Pancreas (tissue), 10 donors: ENCODE measurements at places on chromosomes 16 and 17.

GRCh38 chr16:82955741-82956348, 329.1 kb downstream of the CDH13 start:
- H3K36me3 ChIP-seq = no peaks in the 10 kb centered on the region
- H3K4me3 ChIP-seq = no peak overlapping the region
- H3K27me3 ChIP-seq = no peaks in the 10 kb centered on the region
- no peak for DNase-seq
- H3K27ac ChIP-seq = no peak overlapping the region

- H3K36me3 ChIP-seq = peaks cover 10% of the 10 kb centered on the region
- no peaks in the 10 kb centered on the region for H3K27me3 ChIP-seq
- H3K4me1 ChIP-seq = no peaks in the 10 kb centered on the region
- no peak for DNase-seq
- no peak overlapping the region for H3K4me3 ChIP-seq
- H3K27ac ChIP-seq = no peak overlapping the region
Measured at GRCh38 chr16:81657224-81657623, 121.9 kb upstream of the PLCG2 start.

DNA sequence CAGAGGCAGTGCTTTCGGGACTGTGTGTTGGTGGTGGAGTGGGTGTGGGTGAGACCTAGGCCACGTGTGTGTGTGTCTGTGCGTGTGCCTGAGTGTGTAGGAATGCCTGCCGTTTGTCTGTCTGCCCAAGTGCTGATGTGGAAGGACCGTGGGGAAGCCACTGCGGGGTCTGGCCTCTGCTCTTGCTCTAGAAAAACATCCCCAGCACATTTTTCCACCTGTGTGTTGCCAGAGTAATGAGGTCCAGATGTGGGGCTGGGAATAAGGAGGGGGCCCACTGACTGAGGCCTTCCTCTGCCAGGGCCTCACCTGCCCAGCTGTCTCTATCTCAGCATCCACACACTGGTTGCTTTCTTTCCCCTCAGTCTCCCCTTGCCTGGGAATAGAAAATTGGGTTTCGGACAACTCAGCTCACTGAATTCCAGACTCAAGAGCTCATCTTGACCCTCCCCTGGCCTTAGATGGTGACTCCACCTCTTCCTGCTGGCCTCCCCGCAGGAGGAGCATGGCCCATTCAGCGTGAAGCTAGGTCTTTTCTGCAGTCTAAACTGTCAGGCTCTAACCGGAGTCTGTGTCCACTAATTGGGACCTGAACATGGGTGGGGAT, 7.6 kb downstream of the SGCA start:
- H3K4me1 ChIP-seq = peaks cover 12% of the 10 kb centered on the region
- peak overlapping the region; percentile 22 for H3K27ac ChIP-seq
- no peak for DNase-seq
- H3K4me3 ChIP-seq = no peak overlapping the region
- H3K36me3 ChIP-seq = no peaks in the 10 kb centered on the region

GRCh38 chr17:81551458-81552243, 502 bp downstream of the FAAP100 start:
- peak; percentile 55 for DNase-seq
- peak overlapping the region; percentile 36 for H3K27ac ChIP-seq
- H3K27me3 ChIP-seq = no peaks in the 10 kb centered on the region

GRCh38 chr16:57475711-57476339, 10.5 kb downstream of the DOK4 start:
- H3K4me1 ChIP-seq = peaks cover 15% of the 10 kb centered on the region
- no peak for DNase-seq
- H3K36me3 ChIP-seq = no peaks in the 10 kb centered on the region
- no peak overlapping the region for H3K27ac ChIP-seq
- no peak overlapping the region for H3K4me3 ChIP-seq

DNA sequence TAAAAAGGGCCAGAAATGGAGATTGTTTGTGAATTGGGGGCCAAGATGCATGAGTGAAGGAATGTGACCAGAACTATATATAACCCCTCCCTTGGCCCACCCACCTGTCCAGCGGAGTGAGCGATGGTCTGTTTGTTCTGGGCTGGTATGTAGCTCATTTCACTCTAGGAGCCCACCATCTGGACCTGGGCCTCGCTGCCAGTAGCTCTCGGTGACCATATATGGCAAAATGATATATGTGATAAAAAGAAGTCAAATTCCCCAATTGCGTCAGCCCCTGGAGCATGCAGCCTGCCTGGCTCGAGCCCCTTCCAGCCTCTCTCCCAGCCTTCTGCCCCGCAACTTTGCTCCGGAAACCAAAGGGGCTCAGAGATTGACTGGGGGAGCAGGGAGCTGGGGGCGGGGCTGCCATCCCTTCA, 47.3 kb downstream of the CCDC42 start:
- no peaks in the 10 kb centered on the region for H3K4me1 ChIP-seq
- no peak for DNase-seq
- H3K27me3 ChIP-seq = no peaks in the 10 kb centered on the region
- no peaks in the 10 kb centered on the region for H3K36me3 ChIP-seq
- H3K27ac ChIP-seq = no peak overlapping the region
- no peak overlapping the region for H3K4me3 ChIP-seq

DNA sequence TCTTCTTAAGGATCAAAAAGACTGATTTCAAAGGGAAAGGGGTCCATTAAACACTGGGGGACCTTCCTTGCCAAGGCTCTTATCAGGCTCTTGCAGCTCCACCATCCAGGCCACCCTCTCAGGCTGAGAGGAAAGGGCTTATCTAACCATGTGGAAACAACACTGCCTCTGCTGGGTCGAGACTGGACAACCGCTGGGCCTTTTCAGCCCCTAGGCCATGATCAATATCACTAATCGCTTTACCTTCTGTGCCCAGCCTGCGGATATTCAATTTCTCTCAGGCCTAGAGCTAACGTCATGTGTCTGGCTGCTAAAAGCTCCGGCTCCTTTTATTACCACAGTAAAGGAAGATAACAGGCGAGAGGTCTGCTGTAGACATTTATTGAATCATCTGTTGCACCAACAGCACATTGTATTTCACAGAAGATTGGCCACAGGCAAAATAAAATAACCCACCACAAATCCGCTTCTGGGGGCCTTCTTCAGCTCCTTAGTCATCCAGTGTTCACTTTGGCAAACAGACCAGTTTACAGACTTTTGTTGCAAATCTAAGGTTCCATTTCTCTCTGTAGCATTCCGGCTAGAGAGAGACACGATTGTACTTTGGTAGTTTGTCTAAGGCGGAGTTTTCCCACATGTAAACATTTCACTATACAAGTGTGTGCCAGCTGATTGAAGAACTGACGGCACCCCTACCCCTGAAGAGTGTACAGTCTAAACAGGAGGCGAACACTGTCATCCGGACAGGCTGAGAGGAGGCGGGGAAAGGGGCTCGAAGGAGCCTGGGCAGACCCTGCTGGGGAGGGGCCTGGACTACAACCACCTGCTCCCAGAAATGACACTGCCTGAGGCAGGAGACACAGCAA, 13.9 kb downstream of the CYB561 start:
- peaks cover 51% of the 10 kb centered on the region for H3K4me1 ChIP-seq
- no peaks in the 10 kb centered on the region for H3K27me3 ChIP-seq
- H3K36me3 ChIP-seq = no peaks in the 10 kb centered on the region
- DNase-seq = no peak
- peak overlapping the region; percentile 31 for H3K27ac ChIP-seq
